ENCODE measurements at places on chromosomes 2 and 18.

DNA sequence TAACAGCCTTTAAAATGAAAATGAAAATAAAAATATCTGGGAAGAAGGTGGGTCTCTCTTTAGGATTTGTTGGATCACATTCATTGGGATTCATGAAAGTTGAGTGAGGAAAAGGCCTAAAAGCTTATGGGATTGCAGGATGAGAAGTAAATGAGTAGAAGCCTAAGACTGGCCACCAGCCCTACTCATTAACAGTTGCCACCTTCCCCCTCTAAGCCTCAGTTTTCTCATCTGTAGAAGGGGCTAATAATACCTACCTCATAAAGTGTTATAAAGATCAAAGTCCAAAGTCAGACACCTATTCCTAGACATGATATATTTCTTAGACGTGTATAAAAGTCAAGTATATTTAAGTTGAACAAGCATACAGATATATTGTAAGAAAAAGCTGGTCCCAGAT lies 23.8 kb downstream of the RDH14 start:
- DNase-seq = no peak

- no peak for DNase-seq
Measured at GRCh38 chr2:231163011-231163410, 35.4 kb upstream of the ARMC9 start.

GRCh38 chr2:213010106-213010779 lies 141.2 kb downstream of the IKZF2 start:
- DNase-seq = no peak

GRCh38 chr18:24669015-24669414 lies 208.6 kb downstream of the HRH4 start:
- no peak for DNase-seq

GRCh38 chr18:69882965-69883668 lies 64.6 kb downstream of the CD226 start:
- DNase-seq = no peak

DNA sequence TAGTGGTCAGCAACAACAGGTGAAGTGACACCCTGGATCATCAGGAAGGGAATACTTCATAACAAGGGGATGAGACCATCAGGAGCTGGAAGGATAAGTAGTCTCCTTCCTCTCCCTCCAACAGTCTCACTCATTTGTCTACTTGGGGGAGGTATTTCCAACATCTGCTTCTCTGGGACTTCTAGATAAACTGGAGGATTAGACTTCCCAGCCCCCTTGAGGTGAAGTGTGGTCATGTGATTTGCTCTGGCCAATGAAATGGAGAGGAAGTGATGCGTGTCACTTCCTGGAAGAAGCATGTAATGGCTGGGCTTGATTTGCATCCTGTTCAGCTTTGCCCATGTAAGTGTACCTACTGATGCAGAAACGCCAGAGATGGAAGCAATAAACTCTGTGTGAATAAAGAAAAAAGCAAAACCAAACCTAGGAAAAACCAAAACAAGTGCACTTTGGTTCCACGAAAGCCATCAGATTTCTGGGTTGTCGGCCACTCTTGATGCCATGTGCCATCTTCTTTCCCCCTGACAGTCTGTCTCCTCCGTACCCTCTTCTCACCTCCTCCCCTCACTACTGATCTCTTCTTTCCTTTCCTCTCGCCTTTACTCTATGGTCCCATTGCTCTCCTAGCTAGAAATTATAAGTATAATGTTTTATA lies 76.1 kb upstream of the DNMT3A start:
- no peak for DNase-seq

GRCh38 chr2:30984148-30984547 lies 154.1 kb downstream of the GALNT14 start:
- DNase-seq = no peak

DNA sequence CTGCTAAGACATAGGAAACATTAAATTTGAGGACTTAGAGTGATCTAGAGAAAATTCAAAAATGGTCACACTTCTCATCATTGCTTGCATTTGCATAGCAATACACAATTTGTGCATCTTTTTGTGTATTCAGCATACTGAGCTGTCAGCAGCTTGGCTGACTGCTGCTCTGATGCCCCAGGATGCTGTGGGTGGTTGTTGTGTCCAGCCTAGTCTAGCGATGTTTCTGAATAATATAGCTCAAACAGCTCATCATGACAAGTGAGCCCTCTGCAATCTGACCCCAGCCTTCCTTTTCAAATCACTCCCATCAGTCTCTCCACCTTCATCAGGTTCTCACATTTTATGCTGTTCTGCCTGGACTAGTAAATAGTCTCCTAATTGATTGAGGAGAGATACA lies 483.7 kb upstream of the SPHKAP start:
- no peak for DNase-seq

GRCh38 chr2:233994151-233994550 lies 56.4 kb upstream of the SPP2 start:
- DNase-seq = no peak

DNA sequence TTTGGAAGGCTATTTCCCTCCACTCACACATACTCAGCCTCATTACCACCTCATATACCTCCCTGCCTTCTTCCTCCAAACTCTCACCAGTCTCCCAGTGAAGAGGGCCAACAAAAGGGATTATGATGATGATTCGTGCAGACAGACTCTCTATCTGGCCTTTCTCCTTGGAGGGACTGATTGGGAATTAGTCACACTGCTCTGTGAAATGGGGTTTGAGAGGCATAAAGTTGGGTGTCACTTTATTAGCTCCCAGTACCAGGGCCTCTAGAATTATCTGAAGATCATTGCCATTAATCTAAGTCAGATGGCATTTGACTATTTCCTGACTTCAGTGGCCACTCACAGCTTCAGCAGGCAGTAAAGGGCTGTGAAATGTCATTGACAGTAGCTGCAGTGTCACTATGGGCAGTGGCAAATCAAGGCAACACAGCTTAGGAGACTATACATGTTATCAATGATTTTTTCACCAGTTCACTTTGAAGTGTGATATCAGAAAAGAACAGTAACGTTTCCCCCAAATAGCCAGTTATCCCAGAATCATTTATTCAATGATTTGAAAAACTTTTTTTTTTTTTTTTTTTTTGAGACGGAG lies 17.4 kb downstream of the CNRIP1 start:
- DNase-seq = no peak

- no peak for DNase-seq
Measured at GRCh38 chr2:171882089-171882769, 11.8 kb downstream of the SLC25A12 start.

GRCh38 chr18:24544949-24545348 lies 84.5 kb downstream of the HRH4 start:
- no peak for DNase-seq

- no peak for DNase-seq
Measured at GRCh38 chr2:229818230-229818629, 103.6 kb downstream of the TRIP12 start.

- DNase-seq = no peak
Measured at GRCh38 chr2:65300134-65300760, 72.6 kb downstream of the ACTR2 start.

- no peak for DNase-seq
Measured at GRCh38 chr2:62197011-62197924, 1.4 kb downstream of the B3GNT2 start.

- DNase-seq = no peak
Measured at GRCh38 chr2:199847181-199847864, 3.7 kb downstream of the FTCDNL1 start.

- no peak for DNase-seq
Measured at GRCh38 chr18:62989195-62989594, 273.9 kb downstream of the PHLPP1 start.

DNA sequence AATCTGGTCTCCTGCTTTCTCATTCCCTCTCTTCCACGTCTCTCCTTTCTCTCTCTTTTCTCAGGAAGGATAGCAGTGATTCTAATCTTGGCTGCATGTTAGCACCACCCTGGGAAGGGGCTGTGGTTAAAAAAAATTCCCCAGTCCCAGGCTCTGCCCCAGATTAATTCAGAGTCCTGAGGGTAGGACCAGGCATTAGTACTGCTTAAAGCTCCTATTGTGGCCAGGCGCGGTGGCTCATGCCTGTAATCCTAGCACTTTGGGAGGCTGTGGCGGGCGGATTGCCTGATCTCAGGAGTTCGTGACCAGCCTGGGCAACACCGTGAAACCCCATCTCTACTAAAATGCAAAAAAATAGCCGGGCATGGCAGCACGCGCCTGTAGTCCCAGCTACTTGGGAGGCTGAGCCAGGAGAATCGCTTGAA lies 35.4 kb upstream of the EML4 start:
- no peak for DNase-seq

- no peak for DNase-seq
Measured at GRCh38 chr2:209726311-209726710, 45.3 kb upstream of the UNC80 start.

GRCh38 chr2:119196301-119197125 lies 27.1 kb upstream of the STEAP3 start:
- peak; percentile 58 for DNase-seq
